ENCODE measurements at places on chromosomes 7 and 10. TPM values are rescaled to one million over a fixed set of nuclear protein-coding genes. Genes with fewer than 3 reads are reported as not detected.

DNA sequence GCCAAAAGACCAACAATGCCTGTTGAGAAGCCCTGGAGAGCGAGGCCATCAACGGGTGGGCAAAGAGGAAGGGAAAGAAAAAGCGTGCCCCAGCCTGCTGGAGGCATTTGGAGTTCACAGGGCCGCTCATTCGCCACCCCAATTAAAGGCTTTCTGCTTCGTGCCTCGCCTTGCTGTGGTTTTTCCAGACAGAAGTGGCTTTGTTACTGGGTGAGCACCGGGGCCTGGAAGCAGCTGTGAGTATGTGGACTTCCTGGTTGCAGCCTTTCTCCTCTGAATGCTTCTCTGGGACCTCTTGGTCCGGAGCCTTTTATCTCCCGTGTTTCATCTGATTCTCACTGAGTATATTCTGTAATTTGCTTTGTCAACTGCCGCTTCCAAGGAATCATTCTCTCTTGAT, 118.1 kb upstream of the EGR2 start:
- DNase-seq: no peak

DNA sequence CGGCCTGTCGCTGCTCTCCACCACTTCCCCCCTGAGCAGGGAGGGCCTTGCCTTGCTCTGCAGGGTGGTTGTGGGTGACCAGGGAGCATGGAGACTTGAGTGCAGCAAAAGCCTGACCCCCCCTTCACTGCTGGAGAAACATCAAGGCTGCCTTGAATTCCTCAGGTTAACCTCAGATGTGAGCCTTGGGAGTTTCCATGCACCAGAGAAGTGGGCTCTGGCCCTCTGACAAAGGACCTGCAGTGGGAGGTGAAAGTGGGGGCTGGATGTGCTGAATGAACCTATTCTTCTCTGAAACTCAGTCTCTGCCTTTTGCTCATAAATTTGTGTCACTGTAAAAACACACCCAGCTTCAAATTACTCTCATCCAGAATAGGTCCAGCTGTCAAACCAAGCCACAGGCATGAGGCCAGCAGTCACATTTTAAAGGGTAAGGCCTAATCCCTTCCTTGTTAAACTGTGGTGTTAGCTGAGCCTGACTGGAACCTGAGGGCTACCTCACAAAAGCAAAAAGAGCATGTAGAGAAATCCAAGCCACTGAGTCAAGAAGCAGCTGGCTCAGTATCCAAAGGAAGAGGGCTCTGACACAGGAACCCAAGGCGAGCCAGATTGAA, 356.8 kb downstream of the CCSER2 start:
- no peak for DNase-seq

OR13A1 gene
- total RNA-seq: not detected

EBLN1 gene
- total RNA-seq: not detected

DNA sequence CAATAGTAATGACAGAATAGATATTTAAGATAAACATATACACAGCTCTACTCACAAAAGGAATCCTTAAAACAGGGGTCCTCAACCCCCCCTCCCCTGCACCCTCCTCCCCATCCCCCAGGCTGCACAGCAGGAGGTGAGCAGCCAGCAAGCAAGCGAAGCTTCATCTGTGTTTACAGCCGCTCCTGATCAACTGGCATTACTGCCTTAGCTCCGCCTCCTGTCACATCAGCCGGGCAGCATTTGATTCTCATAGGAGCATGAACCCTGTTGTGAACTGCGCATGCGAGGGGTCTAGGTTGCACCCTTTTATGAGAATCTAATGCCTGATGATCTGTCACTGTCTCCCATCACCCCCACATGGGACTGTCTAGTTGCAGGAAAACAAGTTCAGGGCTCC, 65.5 kb downstream of the SMURF1 start:
- no peak for DNase-seq

DNA sequence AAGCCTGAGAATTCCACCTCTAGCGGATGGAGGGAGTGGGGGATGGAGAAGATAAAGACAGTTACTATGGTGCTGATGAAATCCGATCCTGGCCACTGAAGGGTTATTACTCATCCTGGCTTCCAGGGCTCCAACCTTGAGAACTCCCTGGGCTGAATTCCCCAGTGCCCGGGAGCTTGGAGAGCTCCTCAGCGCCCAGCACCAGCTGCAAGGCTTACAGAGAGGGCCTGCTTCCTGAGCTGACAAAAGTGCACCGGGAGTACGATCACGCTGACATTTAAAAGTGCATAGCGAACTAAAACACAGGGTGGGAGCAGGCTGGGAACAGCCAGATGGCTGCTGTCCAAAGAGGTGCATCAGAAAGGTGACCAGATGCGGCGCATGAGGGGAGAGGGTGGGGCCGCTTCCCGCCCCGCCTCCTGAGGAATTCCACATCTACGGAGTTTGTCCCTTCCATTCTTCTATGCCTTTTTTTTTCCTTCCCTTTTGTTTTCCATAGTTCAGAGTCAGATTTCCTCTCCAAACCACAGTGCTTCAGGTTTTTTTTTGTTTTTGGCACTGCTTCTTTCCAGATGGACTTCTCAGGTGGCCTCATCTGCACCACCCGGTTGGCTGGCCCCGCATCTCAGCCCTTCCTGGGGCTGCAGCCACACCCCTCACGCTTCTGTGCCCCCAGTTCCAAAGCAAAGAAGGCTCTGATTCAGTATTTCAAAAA, 62.4 kb upstream of the MKRN1 start:
- DNase-seq: no peak
